AG10803 (cell line): ENCODE measurements at places on chromosomes 7 and 10.

DNA sequence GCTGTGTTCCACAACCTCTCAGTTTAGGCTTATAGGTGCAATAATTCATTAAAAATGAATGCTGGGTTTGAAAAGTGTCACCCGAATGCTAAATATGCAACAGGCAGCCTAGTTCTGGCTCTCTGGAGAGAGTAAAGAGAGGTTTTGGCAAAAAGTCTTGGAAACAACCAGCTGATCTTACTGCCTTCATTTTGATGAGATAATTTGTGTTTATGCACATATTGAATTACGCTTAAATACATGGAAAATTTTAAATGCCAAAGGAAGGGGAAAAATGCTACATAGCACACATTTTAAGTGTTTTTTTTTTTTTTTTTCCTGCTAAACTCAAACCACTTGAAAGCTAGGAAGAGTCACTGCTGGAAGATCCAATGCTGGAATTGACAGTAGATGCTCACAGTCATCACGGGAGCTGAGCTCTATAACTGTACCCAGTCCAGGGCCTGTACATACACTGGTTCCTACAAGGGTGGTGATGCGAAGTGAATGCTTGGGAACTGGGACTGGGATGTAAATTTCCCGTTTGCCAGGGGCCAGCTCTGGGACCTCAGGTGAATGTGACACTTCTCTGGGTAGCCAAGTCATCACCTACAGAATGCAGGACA lies 151.5 kb downstream of the PFKFB3 start:
- no peak for DNase-seq

GRCh38 chr7:26856176-26856985 lies 8.0 kb downstream of the SKAP2 start:
- DNase-seq = peak; percentile 11

- peak; percentile 24 for DNase-seq
Measured at GRCh38 chr10:103679096-103679790, 176.1 kb downstream of the SH3PXD2A start.

- DNase-seq = no peak
Measured at GRCh38 chr7:150410680-150411346, 31.7 kb downstream of the ZNF775 start.

DNA sequence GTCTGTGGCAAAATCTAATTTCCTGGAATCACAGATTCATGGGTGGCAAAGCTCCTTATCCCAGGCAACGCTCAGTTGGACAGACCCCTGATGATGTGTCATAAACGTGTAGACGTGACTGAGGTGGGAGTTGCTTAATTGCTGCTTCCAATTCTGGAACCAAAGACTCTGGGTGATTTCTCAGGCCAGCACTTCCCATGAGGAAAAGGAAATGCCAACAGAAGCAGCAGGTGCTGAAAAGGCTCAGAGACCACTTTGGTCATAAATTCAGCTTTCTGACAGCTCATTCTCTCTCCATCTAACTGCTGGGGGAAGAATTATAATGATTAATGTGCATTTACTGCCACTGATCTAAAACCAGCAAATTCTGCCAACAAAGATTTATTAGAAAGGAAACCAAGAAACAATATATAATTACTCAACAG lies 88.7 kb downstream of the OSBPL3 start:
- no peak for DNase-seq

GRCh38 chr7:101943306-101943705 lies 125.9 kb downstream of the CUX1 start:
- no peak for DNase-seq

DNA sequence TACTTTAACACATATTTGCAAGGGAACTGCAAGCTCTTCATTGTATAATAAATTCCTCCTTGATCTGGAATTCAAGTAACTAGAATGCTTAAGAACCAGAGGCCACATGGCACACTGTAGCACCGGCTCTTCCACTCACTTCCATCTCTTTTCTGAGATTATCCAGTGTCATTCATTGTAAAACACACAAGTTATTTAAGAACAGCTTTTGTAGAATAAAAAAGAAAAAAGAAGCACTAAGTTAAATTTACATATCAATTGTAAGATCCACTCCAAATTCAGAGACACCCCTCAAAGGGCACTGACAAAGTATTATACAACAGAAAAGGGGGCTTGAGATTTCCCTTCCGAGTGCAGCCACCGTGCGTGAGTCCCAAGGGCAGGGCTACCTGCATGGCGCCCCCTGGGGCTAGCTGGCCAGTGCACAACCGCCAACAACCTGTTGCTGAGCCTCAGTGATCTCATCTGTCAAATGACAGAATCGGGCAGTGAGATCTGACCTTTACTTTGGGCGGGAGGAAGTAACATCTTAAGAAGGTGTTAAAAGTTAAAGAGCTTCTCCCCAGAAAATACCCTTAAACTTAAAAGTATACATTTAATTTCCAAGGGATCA lies 12.5 kb downstream of the GLI3 start:
- DNase-seq = no peak

DNA sequence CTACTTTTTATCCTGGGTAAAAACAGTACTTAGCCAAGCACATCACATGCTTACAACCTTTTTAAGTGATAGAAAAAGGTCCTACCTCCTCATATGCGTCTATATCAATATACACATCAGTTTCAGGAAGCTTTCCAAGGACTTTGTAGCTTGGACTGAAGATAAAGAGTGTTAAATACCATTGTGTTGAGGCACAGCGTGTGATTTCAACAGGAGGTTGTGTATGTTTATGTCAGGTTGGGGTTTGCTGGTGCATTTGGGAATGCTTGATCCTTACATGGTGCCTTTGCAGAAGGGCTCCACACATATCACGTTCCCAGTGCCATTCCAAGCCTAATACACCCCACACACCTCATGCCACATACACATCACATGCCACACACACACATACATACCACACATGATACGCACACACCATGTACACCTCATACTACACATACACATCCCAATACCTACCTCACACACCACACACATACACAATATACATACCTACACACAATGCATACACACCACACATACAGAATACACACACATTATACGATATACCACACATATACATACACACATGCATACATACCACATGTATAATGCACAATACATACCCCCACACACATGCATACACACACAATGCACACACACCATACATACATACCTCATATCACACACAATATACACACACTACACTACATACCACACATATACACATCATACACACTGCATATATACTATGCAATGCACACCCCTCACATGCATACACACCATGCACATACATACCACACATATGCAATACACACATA lies 33.1 kb downstream of the PSMC2 start:
- no peak for DNase-seq

DNA sequence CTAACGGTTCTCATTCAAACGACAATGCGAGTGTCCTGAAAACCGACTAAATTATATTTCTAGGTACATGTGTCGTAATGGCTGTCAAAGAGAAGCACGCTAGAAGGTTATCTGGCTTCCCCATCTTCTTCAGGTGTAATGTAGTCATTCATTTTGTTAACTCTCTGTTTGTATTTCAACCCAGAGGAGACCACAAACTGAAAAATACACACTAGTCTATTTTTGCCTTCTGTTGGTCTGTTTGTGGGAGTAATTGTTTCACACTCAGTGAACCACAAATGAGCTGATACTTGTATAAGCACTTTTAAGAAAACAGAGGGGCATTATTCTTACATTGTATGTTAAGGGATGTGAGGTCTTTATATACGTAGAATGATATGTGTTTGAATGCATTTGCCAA lies 305.9 kb downstream of the GATA3 start:
- no peak for DNase-seq

DNA sequence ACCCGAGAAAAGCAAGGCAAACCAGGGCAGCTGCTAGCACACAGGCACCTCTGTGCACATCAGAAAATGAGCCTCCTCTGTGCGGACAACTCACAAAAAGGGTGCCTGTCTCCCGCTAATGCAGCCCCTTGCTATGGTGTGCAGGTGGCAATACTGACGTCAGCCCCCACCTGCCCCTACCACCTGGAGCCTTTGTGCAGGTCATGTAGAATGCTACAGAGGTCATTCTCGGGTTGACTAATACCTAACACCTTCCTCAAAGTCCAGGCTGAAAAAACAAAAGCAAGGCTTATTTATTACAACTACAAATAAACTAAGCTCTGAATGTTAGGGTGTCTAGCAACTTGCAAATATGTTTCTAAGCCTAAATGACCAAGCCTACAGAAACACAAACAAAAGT lies 13.9 kb downstream of the PIP4K2A start:
- no peak for DNase-seq

GRCh38 chr10:78684947-78685346 lies 383.8 kb upstream of the ZMIZ1 start:
- no peak for DNase-seq

GRCh38 chr7:157412021-157412443 lies 75.2 kb downstream of the DNAJB6 start:
- DNase-seq = peak; percentile 74

GRCh38 chr7:106071356-106071998 lies 40.6 kb downstream of the SYPL1 start:
- DNase-seq = no peak

DNA sequence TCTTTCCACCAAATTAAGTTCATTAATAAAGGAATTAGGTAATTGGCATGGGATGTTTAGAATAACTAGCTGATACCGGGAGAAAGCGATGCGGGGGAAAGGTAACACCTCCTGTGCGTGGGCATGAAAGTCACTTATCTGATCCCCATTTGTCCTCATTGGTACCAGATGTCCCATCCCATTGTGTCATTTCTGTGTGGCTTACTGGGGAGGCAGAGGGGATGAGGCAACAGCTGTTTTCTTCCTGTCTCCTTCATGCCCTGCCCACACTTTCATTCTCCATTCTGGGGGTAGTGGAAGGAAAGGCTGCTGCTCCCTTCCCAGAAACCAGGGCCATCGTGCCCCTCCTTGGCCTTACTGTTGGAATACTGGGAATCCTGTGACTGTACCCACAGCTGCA lies 27.1 kb downstream of the EEPD1 start:
- no peak for DNase-seq
